EH (cell line): ENCODE measurements at places on chromosomes 3 and 15.

- no peak for DNase-seq
Measured at GRCh38 chr3:116836286-116836685, 126.7 kb downstream of the TUSC7 start.

DNA sequence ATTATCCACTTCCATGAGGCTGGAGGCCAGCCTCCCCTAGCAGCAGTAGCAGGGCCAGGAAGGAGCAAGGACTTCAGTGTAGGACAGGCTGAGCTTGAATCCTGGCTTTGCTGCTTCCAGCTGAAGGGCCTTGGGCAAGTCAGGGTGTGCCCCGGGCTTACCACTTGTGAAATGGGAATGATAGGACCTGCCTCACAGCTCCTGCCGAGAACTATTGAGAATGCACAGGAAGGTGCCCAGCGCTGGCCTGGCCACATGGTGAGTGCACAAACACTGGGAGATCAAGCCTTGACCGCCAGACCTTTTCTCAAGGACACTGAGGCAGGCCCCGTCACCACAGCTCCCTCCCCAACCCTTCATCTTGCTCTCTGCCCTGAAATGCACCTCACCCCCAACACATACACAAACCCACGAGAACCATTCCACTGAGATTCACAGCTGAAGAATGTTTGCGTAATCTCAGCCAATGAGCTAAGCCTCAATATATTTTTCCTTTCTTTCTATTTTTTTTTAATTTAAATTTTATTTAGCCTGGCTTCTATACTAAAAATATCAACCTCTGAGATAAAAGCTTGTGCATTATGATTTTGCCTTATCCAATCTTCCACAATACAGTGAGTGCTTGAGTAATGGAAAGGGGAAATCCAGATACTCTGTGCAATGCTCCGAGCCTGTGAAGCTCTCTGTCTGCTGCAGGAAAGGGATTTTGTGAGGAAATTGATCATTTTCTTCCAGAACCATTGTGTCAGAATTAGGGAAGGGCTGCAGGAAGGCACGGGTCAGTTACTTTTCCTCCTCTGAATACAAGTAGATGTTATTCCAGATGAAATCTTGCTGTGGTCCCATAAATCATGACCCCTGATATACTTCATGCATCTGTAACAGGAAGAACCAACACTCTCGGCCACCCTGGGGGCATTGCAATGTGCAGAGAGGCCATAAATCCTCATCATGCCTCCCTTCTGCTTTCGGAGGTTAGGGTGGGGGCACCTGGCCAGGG lies 193.9 kb downstream of the TLE3 start:
- peak; percentile 49 for DNase-seq

DNA sequence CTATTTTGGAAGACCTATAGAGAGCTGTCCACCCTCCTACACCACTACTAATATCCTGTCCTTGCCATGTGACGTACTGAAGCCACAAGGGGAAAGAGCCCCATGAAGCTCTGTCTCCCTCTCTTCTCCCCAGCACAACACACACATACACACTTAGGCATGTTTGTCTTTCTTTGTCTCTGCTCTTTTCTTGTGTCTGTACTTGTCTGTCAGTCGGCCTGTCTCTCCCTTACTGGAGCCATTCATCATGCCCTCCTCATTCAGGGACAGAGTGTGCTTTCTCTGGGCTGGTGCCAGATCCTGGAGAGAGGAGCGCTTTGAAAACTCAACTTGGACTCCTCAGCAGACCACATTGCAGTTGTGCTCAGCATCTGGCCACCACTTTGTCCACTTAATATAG lies 47.6 kb downstream of the PSMD6 start:
- DNase-seq: peak; percentile 71

- peak; percentile 13 for DNase-seq
Measured at GRCh38 chr3:65412588-65412987, 626.1 kb downstream of the MAGI1 start.

- no peak for DNase-seq
Measured at GRCh38 chr3:35899245-35899644, 259.9 kb downstream of the ARPP21 start.

DNA sequence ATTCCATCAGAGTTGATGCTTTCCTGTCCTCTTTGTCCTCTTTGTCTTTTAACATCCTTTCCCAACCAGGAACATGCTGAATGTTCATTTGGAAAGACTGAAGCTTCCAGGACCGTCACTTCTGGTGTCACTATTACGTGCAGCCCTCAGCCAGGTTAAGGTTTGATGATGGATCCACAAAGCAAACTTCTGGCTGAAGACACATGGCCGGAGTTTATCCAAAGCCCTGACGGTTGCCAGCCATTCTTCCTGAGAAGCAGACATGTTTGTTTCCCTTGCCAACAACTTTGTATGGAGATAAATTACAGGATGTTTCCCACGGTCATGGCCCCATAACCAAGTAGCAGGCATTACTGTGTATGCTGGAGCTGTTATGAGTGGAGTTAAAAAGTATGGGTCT lies 236.9 kb downstream of the THSD4 start:
- no peak for DNase-seq

- peak; percentile 66 for DNase-seq
Measured at GRCh38 chr15:32819448-32819847, 101.6 kb downstream of the GREM1 start.

- DNase-seq: peak; percentile 62
Measured at GRCh38 chr3:5264896-5265770, 77.6 kb downstream of the EDEM1 start.

- DNase-seq: no peak
Measured at GRCh38 chr3:6640907-6641306, 220.0 kb upstream of the GRM7 start.
